ENCODE measurements at places on chromosomes 12 and 14.

GRCh38 chr12:85448548-85449139, 168.6 kb downstream of the ALX1 start:
- no peak for DNase-seq

GRCh38 chr14:98816195-98816594, 455.8 kb downstream of the BCL11B start:
- DNase-seq: no peak

GRCh38 chr12:80567401-80567800, 123.4 kb downstream of the PTPRQ start:
- DNase-seq: no peak

DNA sequence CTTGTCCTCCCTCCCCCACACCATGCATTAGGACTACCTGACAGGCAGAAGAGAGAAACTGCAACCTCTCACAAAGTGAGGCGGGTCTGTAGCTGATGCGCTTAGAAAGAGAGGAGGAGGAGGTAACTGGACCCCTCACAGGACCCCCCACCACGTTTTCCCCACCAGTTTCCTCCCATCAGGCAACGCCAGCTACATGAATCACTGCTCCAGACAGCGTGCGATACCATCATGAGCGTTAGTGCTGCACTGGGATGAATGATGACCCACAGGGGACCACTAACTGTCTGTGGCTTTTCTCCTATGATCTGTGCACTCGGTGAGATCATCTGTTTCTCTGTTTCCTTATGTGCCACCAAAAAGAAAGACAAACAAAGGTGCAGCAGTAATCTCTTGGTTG, 77.7 kb downstream of the KCNK10 start:
- DNase-seq: no peak

DNA sequence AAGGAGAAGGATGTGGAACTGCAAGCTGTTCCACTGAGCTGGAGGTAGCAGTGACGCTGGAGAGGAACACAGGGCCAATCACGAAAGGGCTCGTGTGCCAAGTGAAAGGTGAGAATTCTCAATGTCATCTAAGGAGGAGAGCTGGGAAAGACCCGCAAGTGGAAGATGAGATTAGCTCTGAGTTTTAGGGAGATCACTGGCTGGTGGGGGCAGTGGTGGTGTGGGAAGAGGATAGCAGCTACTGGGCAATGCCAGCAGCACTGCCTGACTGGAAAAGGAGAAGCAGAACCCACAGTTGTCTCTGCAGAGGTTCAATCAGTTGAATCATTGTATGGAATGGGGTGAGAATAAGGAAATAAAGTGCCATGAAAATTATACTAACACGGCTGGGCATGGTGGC, 27.8 kb downstream of the SLC25A47 start:
- DNase-seq: no peak

- DNase-seq: no peak
These were observed 34.1 kb downstream of the SCFD1 start for GRCh38 chr14:30656190-30656632.

GRCh38 chr12:115709540-115710011, 567.9 kb downstream of the MED13L start:
- DNase-seq: no peak

- no peak for DNase-seq
These were observed 144.6 kb downstream of the TPH2 start for GRCh38 chr12:72082986-72083820.

DNA sequence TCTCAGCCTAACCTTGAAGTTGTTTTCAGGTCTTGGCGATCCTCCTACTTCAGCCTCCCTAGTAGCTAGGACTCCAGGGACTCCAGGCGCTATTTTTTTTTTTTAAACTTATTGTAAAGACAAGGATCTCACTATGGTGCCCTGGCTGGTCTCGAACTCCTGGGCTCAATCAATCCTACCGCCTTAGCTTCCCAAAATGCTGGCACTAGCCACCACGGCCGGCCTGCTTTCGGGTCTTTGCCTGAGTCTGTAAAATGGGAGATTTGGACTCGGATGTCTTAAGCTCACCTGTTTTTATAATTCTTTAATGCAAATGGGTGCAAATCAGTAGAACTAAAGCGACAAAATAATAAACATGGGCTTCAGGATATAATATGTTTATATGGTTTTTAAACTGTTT, 858 bp upstream of the SYT10 start:
- DNase-seq: no peak

DNA sequence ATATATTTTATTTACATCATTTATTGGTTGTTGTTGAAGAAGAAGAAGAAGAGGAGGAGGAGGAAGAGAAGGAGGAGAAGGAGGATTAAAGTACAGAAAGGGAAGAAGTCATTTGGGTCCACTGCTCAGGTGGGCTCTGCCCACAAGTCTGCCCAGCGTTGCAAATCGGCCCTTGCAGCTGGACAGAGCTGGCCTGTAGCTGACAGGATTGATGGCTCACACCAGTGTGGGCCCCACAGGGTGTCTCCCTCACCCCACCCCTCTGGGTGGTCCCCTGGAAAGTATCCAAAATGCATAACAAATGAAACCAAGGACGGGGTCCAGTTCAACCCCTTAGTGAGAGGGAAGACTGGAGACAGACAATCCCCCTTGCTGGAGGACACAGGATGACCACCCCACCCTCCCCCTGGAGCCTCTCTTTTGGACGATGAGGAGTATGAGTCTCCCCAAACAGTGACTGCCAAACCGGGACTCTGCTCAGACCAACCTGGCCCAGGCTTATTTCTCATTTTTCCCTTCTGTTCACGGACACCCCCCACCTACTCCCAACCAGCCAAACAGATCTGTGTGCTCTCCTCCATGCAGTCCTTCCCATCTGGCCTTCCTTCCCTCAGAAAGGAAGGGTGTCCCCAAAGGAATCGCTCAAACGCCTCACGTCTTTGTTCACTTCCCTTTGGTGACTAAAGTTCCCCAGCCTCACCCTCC, 17.7 kb downstream of the DPF3 start:
- DNase-seq: no peak
